Stimulated activated CD8-positive, alpha-beta memory T cell treated with anti-CD3 and anti-CD28 coated beads, Interleukin-7, amount 100 ng/mL, for 1 hour (primary cell): ENCODE measurements at places on chromosomes 4 and X.

DNA sequence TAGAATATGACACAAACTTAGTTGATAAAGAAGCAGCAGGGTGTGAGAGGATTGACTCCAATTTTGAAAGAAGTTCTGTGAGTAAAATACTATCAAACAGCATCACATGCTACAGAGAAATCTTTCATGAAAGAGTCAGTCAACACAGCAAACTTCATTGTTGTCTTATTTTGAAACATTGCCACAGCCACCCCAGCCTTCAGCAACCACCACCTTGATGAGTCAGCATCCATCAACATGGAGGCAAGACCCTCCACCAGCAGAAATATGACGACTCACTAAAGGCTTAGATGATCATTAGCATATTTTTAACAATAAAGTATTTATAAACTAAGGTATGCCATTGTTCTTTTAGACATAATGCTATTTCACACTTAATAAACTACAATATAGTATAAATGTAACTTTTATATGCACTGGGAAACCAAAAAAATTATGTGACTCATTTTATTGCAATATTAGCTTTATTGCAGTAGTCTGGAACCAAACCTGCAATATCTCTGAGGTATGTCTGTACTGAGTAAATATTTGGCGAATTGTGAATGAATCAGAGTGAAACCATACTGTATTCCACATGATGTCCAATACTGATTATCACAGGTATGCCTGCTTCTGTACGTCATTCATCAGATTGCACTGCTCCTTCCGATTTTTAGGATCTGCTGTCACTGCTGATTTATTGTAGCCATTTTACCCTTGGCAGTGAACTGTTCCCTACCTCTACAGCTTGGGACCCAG lies 11.6 kb downstream of the FRMPD4 start:
- DNase-seq = no peak

GRCh38 chrX:115583496-115584004 lies 22.6 kb downstream of the PLS3 start:
- no peak for DNase-seq

DNA sequence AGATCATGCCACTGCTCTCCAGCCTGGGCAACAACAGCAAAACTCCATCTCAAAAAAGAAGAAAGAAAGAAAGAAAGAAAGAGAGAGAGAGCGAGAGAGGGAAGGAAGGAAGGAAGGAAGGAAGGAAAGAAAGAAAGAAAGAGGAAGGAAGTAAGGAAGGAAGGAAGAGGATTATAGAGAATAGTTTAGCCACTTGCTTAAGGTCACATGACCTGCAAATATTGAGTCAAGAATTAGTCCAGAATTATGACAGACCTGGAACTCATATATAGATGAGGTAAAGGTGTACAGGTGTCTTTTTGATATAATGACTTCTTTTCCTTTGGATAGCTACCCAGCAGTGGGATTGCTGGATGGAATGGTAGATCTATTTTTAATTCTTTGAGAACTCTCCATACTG lies 25.6 kb upstream of the ANTXR2 start:
- no peak for DNase-seq

GRCh38 chrX:97374266-97374665 lies 490.6 kb downstream of the RPA4 start:
- DNase-seq = no peak

DNA sequence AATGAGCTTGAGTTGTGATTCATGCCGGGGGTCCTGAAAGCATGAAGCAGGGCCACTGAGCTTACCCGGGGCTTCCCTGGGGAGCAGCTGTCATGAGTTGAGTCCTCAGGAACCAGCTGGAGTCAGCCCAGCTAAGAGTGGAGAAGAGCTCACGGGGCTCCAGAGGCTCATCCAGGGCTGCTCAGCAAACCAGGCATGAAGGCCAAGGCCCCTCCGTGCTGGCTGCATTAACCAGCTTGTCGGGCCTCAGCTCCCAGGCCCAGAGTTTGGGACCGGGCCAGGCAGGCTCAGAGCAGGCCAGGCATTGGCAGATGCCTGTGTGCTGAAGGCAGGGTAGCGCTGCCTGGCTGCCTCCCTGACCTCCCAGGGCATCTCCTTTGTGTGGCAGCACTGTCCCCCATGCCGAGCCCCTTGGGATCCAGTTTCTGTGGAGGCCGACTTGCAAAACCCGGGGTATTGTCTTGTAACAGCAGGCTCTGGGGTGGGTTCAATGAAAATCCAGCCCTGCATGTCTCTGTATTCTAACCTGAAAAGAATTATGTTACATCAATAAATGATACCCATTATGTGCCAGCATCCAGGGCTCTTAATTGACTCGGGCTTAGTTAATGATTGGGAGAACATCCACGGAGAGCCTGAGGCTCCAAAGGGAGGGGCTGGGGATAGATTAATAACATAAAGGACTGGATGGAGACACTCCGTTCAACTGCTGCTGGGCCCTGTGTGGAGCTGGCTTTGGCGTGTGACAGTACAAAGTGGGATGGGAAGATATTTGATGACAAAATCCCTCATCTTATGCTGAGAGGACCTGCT lies 68.0 kb upstream of the MSX1 start:
- DNase-seq = no peak

GRCh38 chr4:162015090-162015489 lies 148.7 kb downstream of the FSTL5 start:
- no peak for DNase-seq

- no peak for DNase-seq
These were observed 300.5 kb downstream of the ANTXR2 start for GRCh38 chr4:79772510-79772909.

- no peak for DNase-seq
These were observed 914 bp downstream of the MYOZ2 start for GRCh38 chr4:119136546-119136945.

DNA sequence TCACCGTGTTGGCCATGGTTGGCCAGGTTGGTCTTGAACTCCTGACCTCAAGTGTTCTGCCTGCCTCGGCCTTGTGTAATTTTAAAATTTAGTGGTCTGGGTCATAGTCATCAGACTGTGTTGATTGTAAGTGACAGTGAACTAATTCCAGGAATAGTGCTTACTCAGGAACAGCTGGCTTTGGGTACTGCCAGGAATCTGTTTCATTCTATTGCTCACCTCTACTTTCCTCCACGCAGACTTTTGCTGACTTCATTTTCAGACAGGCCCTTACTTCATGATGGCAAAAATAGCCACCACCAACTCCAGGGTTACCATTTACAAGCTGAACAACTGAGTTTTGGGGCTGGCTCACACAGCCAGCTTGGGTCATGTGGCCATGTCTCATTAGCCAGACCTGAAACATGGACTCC lies 54.6 kb downstream of the FNIP2 start:
- no peak for DNase-seq

DNA sequence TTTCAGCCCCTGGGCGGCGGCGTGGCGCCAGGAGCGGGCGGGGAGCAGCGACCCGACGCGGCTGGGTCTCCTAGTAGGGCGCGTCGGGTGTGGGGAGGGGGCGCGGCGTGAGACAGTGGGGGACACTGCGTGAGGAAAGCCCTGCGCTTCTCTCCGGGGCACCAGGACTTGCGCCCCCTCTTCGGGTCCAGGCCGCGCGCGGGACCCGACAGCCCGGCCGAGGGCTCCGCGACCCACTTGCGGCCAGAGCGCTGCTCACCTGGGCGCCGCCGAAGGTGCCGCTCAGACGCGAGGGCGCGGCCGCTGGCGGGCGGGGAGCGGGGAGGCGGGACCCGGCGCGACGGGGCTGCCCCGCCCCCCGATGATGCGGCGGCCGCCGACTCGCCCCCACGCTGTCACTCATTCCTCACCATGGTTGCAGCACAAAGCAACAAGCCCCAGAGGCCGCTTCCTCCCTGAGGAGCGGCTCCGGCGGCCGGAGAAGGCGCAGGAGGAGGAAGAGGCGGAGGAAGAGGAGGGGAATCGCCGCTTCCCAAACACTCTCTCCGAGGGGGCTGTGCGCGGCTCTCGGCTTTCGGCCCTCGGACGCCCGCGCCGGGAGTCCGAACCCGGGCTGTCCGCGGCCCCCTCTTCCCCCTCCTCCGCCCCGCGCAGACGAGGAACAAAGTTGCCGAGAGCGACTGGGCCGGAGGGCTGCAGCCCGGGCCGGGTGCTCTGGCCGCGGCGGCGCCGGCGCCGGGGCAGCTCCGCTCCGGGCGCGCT lies at the start of gene RAPGEF2:
Gene RAPGEF2, plus strand, starts transcription at position 458 of the 762 bp plus-strand sequence. CDS start 1,084 bp downstream, outside the sequence.
- peak; percentile 67 for DNase-seq

DNA sequence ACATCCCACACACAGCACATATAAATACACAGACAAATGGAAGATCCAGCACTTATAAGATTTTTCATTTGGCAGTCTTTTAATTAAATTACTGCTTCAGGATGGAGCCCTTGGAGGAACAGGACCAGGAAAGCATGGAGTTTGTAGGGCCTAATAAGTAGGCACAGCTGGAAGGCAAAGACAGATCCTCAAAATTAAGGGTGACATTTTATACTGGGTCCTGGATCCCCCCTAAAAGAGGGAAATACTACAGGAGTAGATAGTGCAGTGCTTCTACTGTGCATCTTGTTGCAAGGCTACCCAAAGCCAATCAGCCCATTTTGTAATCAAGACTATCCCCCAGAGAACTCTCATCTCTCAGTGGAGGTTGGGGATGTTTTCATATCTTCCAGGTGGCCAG lies 1860.7 kb upstream of the PCDH10 start:
- DNase-seq = no peak

DNA sequence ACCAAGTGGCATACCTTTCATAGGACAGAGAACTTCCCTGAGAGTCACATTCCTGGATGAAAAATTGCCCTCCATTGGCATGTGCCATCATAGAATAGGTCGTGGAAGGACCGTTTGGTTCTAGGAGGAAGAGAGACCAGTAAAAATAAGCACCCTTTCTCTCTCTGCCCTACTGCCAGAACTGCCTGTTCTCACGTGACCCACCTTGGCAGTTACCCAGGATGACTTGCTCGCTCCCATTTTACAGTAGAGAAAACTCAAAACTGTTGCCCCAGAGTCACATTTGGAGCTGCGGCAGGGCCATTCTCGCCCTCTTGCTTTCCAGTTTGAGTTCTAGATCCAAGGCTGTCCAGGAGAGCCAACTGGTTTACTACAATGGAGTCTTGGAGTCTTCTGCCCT lies 1.1 kb upstream of the NLGN3 start:
- no peak for DNase-seq

GRCh38 chr4:35939751-35940150 lies 304.6 kb downstream of the ARAP2 start:
- DNase-seq = no peak

DNA sequence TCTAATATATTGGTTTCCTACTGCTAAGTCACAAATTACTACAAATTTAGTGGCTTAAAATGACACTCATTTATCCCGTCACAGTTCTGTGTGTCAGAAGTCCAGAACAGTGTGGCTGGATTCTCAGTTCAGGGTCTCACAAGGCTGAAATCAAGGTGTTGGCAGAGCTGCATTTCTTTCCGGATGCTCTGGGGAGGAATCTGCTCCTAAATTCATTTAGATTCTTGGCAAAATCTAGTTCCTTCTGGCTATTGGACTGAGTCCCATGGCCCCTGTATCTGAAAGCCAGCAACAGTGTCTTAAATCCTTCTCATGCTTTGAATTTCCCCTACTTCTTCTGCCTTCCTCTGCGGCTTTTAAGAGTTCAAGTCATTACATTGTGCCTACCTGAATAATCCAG lies 103.1 kb upstream of the BMP3 start:
- no peak for DNase-seq
